ENCODE measurements at places on chromosomes 12 and 14.

GRCh38 chr12:5456030-5456429, 24.1 kb downstream of the NTF3 start:
- DNase-seq = no peak

DNA sequence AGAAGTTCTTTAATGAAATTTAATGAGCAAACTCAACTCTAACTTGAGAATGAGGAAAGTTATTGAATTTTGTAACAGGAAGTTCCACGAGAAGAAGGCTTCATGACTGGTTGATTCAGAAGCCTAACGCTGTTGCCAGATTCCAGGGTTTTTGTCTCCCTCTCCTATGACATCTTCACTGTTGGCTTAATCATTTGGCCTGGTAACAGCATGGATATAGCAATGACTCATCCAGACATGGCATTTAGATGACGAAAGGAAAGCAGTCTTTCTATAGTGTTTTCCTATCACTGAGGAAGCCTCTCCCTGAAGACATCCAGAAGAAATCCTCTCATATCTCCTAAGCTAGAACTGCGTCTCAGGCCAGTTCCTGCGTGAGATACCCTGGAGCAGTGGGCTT, 9.4 kb upstream of the KCNA1 start:
- no peak for DNase-seq

DNA sequence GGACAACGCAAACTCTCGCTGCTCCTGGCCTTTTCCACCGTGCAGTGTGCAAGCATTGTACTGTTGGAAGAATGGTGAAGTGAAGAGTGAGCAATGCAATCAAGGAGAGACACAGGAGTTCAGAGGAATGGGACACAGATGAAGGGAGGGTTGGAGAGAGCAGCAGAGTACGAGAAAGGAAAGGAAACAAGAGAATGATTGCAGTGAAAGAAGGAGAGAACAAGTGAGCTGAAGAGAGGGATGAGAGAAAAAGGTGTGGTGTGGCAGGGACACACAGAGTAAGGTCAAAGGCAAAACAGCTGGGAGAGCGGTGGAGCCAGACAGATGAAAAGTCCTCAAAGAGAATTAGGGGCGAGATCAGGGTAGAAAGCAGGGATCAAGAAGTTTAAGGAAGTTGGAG, 13.0 kb downstream of the CACNB3 start:
- DNase-seq = no peak

- no peak for DNase-seq
Measured at GRCh38 chr12:96314723-96315122, 85.5 kb downstream of the CDK17 start.

DNA sequence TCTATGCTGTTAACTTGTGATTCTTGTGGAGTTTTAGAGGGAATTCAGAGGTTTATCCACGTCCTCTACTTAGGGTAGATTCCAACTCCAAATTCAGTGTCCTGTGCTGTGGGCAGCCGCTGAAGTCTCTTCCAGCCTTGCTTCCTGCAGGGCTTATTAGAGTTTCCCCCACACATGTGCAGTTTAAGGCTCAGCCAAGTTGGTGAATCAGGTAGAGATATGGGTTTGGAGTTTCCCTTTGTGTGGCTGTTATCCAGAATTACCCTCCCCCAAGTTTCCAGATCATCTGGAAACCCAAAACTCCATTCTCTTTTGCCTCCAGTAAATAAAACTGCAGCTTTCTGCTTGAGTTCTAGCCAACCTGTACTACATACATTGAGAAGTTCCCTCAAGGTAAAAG, 853.7 kb downstream of the GALC start:
- DNase-seq = peak; percentile 24

DNA sequence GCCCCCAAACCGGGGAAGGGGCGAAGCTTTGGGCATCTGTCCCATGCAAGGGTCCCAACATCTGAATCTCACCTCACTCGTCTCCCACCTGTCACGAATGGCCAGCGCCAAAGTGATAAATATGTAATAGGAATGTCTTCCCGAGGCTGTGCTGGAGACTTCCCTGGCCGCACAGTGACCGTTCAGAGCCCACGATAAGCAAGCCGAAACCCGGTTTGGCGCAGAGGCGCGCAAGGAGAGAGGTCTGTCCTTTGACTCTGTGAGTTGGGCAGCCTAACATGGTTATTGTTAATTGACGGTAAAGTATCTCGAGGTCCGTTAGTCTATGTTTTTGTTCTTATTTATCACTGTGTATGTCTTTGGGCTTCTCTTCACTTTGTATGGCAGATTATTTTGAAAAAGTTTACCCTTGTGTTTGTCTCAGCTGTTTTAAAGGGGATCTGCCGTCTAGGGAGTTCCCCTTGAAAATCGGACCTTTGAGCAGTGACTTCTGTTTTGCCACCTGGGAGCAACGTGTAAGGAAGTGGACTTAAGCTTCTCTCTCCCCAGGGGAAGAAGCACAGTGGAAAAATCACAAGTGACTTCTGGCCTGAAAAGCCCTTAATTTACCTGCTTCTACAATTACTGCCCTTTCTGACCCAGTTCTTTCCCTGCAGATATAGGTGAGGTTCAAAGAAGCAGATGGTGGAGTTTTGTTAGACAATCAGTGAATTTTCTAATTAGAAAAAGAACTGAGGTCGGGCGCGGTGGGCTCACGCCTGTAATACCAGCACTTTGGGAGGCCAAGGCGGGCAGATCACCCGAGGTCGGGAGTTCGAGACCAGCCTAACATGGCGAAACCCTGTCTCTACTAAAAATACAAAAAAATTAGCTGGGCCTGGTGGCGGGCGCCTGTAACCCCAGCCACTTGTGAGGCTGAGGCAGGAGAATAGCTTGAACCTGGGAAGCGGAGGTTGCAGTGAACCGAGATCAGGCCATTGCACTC, 1.1 kb upstream of the TM9SF1 start:
- DNase-seq = peak; percentile 13

DNA sequence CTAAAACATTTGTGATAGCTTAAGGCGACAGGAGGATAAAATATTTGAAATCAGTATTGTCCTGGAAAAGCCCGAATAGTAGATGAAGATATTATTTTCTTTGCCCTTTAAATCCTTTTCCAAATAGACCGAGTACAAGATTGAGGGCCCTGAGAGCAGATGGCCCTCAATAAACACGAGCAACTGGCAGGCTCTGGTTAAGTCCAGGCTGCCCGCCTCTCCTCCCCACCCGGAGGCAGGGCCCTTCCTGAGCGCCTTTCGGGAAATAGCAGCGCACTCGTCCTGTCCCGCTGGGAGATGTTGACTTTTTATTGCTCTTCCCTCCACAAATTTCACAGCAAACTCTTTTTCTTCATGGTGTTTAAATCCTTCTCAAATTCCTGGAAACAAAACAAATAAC, 50.8 kb upstream of the MAX start:
- no peak for DNase-seq

- DNase-seq = no peak
Measured at GRCh38 chr14:32584079-32584478, 255.0 kb downstream of the AKAP6 start.

- no peak for DNase-seq
Measured at GRCh38 chr12:67043771-67044170, 225.4 kb upstream of the CAND1 start.

DNA sequence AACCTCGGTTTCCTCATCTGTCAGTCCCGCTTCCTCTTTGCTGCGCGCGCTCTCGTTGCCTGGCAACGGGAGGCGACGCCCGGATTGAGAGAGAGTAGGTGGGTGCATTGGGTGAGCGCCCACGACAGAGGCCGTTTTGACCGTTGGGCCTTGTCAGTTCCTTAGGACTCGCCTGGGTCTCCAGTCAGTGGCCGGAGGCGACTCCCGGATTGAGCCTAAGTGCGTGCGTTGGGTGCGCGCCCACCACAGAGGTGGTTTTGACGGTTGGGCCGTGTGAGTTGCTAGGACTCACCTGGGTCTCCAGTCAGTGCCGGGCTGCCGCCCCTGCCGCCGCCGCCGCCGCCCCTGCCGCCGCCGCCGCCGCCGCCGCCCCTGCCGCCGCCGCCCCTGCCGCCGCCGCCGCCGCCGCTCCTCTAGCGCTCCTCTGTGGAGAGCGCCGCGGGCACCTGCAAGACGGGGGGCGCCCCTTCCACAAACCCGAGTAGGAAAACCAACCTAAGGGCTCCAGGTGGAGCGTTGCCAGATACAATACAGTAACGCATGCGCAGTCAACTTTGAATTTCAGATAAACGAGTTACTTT, 37.2 kb downstream of the APOBEC1 start:
- DNase-seq = no peak

- DNase-seq = no peak
Measured at GRCh38 chr12:89126712-89127111, 225.6 kb downstream of the DUSP6 start.

DNA sequence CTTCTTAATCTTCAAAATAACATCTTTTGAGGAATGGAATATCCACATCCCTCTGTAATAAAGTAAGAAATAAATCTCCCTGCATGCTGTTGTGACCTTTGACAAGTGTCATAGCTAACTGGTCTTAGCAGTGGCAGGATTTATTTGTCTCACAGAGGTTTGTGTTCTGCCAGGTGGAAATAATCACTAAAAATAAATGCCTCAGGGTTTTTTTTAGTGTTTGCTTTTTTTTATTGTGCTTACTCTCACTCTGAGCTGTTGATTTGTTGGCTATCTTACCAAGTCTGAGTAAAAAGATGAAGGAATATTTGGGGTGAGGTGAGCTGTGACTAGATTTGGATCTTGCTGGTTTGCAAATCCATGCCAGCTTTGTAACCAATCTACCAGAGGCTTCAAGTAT, 285.4 kb downstream of the ALG10B start:
- DNase-seq = no peak

DNA sequence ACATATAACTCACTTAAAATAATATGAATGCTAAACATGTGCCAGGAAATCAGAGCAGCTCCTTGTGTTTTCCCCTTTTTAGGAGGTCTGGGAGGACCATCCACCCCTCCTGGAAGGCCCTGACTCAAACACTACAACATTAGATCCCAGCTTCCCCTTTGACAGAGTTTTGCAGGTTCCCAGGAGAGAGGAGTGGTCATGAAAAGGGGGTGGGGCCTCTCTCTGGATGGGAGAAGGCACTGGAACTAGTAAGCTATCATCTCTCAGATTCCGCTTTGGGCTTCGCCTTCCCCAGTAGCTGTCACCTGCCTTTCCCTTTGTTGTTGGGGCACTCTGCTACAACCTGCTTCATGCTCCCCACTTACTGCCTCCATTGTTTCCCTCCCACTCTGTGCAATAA, 149.2 kb downstream of the ZFP36L1 start:
- DNase-seq = no peak

GRCh38 chr14:51847489-51847796, 13.0 kb upstream of the GNG2 start:
- DNase-seq = no peak

DNA sequence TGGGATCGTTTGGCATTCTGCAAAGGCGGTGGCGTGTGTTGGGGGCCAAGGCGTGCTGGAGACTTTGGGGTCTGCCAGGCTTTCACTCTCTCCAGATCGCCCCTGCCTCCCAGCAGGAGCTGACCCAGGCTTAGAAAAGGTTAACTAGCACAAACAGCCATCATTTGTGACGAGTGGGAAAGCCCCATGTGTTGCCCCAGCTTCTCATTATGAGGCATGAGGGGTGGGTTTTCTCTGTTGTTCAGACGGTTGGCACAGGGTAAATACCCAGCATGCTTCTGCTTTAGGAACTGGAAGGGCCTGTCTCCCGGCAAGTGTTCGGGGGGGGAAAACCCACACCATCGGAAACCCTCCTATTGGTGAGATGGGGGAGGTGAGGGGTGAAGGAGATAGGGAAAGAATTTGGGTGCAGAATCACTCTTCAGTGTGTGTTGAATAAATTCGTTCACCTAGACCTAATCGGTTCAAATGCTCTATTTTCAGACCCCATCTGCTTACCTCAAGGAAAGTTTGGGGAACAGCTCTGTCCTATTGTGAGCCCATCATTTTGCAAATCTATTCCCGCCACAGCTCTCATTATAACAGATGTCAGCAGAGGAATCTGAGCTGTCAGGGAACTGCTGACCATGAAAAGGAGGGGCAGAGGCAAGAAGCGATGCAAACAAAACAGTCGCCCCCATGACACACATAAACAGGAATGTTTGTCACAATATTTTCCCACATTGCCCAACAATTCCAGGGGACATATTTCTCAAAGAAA, 34.7 kb upstream of the C12orf42 start:
- no peak for DNase-seq

DNA sequence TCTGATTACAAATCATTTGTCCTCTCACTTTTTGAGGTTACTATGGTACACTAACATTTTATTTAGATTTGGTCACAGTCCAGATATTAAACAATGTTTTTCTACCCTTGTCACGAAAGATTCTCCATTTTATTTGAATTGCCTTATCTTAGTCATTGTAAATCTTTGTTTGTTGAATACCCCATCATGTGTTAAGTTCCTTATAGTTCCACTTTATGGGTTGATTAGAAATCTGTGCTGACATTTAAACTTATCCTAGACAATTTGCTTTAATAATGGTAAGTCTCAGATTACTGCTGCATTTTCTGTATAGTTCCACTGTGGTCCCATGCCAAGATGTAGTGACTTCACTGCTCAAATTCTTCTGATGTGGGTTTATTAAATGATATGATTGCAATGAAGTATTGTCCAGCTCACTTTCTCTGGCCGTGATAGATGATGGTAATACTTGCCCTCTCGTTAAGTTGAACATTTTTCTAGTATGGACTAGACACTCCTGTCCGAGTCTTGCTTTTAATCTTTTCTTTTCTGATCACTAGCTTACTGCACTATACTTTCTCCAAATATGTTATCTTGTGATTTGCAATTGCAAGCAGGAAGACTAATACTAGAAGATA, 1107.3 kb downstream of the SLC6A15 start:
- no peak for DNase-seq

DNA sequence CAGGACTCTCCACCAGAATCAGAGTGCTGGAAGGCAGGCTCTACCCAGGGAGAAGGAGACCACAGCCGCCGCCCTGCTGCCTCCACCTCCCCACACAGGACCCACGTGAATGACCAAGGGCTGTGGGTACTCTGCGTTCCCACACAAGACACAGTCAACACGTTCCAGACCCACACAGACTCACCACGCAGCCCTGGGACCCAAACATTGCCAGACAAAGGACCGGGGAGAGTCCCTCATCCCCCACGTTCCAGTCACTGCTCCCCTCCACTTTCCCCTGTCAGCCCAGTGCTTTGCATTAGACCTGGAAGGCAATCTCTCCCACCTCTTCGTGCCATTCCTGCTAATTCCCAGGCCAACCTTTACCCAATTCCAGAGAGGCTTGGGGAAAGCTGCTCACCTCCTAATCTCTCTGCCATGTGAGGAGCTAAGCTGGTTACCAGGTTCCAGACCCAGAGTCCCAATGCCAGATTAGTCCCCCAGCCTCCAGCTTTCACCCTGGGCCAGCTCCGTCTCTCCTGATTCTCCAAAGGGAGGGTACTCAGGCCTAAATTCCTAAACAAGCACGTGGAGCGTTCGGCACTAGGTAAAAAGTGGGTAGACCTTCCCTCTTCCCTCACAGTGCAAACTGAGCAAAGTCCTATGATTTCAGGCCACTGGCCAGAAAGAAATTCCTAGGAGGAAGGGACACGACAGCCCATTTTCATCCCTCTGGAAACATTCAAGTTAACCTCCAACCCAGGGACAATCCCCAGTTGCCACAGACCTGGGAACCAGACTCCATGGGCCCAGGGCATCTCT, 4.9 kb downstream of the SLC6A13 start:
- DNase-seq = no peak

DNA sequence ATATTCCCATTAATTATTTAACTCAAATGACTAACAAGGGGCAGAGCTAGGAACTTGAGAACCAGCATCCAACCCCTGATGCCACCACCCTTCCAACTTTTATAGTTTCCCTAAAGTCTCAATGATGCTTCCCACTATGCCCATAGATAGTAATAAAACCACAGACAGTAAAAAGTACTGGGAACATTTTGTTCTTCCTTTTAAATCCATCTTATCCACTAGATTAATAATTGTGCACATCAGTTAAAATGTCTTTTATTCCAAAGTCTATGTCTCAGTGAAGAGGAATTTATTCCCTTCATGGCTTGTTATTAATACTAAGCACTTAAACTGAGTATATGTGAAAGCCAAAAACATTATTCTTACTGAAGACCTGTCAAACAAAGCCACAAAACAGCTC, 45.8 kb downstream of the SINHCAF start:
- peak; percentile 27 for DNase-seq
